ENCODE measurements at places on chromosomes 6 and 20.

DNA sequence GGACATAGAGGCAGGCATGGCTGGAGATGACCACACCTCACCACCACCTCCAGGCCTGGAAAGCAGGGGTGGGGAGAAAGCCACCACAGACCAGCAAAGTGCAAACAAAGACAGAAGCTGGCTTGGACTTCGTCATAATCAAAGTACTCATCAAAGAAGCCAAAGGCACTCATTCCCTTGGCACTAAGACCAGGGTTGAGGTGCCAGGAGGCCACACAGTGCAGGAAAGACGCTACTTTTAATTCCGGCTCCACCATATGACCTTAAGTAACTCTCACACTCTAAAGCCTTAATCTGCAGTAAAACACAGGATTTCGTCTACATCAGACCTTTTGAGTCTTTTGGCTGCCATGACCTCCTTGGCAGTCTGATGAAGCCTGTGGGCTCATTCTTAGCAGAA, 123.1 kb downstream of the HIVEP2 start:
- DNase-seq = no peak

GRCh38 chr6:56891754-56892153, 63.2 kb upstream of the BEND6 start:
- DNase-seq = no peak

GRCh38 chr20:23223908-23224580, 126.5 kb upstream of the NXT1 start:
- DNase-seq = no peak

DNA sequence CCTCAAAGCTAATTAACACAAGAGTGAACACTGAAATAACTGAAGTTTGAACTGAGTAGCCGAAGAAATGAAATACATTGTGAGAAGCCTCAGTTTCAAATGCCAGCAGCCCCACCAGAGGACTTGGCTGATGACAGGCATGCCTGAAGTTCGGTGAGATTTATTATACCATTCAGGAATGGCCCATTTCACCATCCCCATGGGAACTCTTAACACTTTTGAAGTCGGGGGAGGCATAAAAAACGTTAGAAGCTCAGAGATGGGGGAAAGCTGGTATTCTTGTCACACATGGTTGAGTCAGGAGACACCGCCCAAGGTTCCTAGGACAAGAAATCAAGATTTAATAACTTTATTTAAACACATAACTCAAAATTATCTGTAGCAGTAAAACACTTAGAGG, 17.6 kb upstream of the SLC22A3 start:
- DNase-seq = no peak

- no peak for DNase-seq
Observed at GRCh38 chr6:155894758-155895157, 439.1 kb upstream of the NOX3 start.
